Esophagus mucosa (tissue), 1 donor: ENCODE measurements at places on chromosomes 11 and 22. TPM values are rescaled to one million over a fixed set of nuclear protein-coding genes. Genes with fewer than 3 reads are reported as not detected.

DNA sequence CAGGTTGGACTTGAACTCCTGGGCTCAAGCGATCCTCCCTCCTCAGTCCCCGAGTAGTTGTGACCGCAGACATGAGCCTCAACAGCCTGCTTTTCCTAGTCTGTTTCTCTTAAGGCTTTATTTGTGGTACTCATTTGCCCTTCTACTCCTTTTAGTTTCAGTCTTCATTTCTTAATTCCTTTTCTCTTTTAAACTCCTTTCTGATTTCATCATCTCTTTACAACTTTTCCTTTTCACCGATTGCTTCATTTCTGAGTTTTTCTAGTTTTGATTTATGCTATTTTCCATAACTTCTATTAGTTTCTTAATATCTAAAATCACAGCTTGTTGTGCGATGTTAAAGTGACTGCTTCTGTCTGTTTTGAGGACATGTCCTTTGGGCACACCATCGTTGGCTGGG is 17.3 kb upstream of the MRGPRF start:
- no peak for ATAC-seq

GRCh38 chr22:27820896-27821866 is 19.6 kb upstream of the MN1 start:
- ATAC-seq: peak; percentile 31

DNA sequence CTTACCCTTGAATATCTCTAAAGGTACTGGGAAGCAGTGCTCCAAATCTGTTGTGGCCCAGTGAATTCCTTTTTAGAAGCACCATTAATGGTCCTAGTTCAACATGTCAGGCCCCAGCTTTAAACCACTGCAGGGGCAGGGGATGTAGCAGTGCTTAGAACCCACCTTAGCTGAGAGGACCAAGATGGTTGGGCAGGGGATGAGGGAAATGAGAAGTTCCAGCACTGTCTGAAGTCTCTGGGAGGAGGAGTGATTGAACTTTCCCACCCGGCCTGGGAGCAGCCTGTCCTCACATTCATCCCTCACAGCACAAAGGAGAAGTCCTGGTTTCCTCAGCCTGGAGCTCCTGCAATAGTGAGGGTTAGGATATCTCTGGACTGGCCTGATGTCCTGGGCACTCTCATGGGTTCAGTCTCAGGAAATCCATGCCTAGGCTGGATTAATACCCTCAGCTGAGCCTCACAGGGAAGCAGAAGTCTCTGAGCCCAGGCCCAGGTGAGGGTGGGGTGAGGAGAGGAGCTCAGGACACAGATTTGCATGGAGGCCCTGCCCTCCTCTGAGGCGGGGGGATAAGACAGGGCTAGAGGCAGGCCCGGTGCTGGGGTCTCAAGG is 28.6 kb upstream of the PRAME start:
- ATAC-seq: no peak

DNA sequence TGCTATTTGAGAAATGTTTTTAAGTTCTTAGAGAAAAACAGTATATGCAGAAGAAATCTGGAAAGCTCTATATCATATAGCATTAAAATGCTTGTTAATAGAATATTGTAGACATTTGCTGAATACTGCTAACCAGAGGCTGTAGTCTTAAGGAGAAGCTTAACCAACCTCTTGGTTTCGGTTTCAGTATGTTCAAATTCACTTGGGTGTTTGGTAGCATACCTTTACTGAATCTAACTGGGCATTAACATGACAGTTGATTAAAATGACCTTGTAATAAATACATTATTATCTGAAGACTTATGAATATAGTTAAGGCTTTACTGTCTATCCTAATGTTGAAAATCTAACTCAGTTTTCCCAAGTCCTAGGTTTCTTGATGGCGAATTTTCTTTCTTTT is 5.4 kb downstream of the PCF11 start:
- ATAC-seq: no peak

- no peak for ATAC-seq
These were observed 260.0 kb upstream of the POU2AF2 start for GRCh38 chr11:110985547-110985946.

GRCh38 chr11:41400819-41401382 is 58.6 kb downstream of the LRRC4C start:
- no peak for ATAC-seq

- no peak for ATAC-seq
These were observed 32.4 kb downstream of the SCGB1A1 start for GRCh38 chr11:62451241-62451621.

The DERL3 gene
- 1.5 TPM for total RNA-seq

GRCh38 chr11:33530815-33531214 is 169.8 kb downstream of the C11orf91 start:
- no peak for ATAC-seq

- ATAC-seq: peak; percentile 90
These were observed 21.7 kb upstream of the TNRC6B start for GRCh38 chr22:40156001-40156516.

GRCh38 chr11:69825037-69825834 is 6.0 kb upstream of the FGF3 start:
- peak; percentile 58 for ATAC-seq

- ATAC-seq: no peak
These were observed 8.7 kb downstream of the MS4A15 start for GRCh38 chr11:60765355-60765754.

DNA sequence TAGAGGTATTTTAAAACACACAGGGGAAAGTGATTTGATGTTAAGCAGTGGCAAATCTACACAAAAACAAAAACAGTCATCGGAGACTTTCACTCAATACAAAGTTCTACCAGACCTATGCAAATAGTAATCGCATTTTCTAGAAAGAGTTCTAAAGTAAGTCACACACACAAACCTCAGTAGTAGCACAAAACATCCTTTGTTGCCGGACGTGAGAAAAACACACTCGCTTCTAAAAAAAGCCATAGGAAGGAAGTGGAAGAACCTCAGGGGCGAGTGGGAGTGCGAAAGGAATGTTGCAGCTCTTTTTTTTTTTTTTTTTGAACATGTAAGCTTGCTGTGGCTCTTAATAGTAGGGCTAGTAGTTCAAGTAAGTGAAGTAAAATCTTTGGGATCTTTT is 88.9 kb downstream of the MAML2 start:
- no peak for ATAC-seq

DNA sequence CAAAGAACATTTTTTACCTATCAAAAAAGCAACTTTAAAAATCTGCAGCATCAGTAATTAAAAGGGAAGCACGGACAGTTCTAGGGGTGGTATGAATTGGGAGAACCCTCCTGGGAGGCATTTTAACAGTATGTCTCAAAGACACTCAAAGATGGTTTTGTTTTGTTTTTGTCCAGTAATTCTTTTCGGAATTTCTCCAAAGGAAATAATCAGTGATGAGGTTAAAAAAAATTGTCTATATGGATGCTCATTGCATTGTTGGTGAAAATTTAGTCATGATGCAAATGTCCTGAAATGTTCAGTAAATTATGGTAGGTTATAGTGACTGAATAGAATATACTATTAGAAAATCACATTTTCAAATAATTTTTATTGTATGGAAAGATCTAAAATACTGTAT is 115.1 kb downstream of the ATXN10 start:
- ATAC-seq: no peak

The MAPK8IP2 gene
- total RNA-seq: 2.3 TPM

The CDC42BPG gene
- 20.5 TPM for total RNA-seq

GRCh38 chr11:130215531-130216220 is 56.1 kb downstream of the ST14 start:
- ATAC-seq: no peak

The POTEH gene
- not detected for total RNA-seq

- ATAC-seq: no peak
These were observed 415.7 kb downstream of the SOX6 start for GRCh38 chr11:15940462-15941205.

The OR8G5 gene
- total RNA-seq: not detected

- no peak for ATAC-seq
These were observed 846 bp upstream of the OAF start for GRCh38 chr11:120209746-120210625.

GRCh38 chr11:35234460-35235156 is 95.6 kb downstream of the CD44 start:
- no peak for ATAC-seq

GRCh38 chr11:127618721-127619120 is 618.2 kb upstream of the KIRREL3 start:
- no peak for ATAC-seq

DNA sequence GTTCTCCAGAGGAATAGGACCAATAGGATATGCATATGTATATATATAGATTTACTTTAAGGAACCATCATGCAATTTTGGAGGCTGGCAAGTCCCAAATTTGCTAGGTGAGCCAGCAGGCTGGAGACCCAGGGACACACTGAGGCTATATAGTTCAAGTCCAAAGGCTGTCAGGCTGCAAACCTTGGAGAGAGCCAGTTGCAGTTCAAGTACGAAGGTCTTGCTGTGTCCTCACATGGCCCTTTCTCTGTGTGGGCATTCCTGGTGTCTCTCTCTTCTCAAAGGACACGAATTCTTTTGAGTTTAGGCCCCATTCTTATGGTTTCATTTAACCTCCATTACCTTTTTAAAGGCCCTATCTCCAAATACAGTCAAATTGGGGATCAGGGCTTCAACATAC is 134.4 kb upstream of the SORL1-AS1 start:
- no peak for ATAC-seq

- no peak for ATAC-seq
These were observed 67.8 kb downstream of the FCHSD2 start for GRCh38 chr11:73074319-73074718.

The TECTA gene
- total RNA-seq: 0.28 TPM

- ATAC-seq: peak; percentile 88
These were observed 35.6 kb upstream of the ACER3 start for GRCh38 chr11:76824980-76825725.
